Dorsolateral prefrontal cortex (tissue), 122 donors: ENCODE measurements at places on chromosomes 5 and 9. TPM values are rescaled to one million over a fixed set of nuclear protein-coding genes. Genes with fewer than 3 reads are reported as not detected.

- DNase-seq = no peak
These were observed 62.0 kb upstream of the FST start for GRCh38 chr5:53418409-53418808.

EGFLAM gene
- total RNA-seq = 0.97 TPM

PRRX2 gene
- not detected for total RNA-seq

SHC3 gene
- 105 TPM for total RNA-seq

DNA sequence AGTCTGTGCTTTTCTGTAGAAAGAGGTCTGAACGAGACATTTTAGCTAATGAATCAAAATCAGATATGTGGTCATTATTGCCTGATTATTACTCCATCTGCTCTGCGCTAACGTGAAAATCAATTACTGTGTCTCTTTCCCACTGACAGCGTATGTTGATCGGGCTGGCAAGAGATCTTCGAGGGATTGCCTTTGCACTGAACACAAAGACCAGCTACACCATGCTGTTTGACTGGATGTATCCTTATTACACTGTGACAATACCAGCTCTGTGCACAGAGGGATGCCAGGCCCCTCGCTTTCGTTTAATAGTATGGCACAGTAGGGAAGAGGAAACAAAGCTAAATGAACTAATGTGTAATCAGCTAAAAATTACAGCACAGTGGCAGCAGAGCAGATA lies 103.7 kb upstream of the TLX3 start:
- DNase-seq = no peak

HTR4 gene
- 6.4 TPM for total RNA-seq

FBN2 gene
- 1.2 TPM for total RNA-seq

ESM1 gene
- not detected for total RNA-seq

PIP5KL1 gene
- 3.1 TPM for total RNA-seq

DNA sequence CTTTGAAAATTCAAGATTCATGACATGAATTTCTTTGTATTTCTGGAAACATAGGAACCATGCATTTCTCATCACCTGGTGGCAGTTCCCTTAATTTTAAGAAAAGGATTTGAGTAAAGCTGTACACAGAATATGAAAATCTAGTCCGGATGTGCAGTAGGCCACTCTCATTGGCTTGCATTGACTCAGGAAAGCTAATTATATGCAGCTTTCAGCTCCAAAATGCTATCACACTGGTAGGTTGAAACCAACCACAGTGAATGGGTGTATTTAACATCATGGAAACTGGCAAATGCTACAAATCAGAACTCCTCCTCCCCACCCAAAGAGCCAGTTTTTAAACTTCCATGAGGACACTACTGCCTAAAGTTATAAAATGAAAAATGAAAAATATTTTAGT lies 161.6 kb upstream of the FBXL17 start:
- no peak for DNase-seq

OCLN gene
- total RNA-seq = 4.4 TPM

OR1Q1 gene
- not detected for total RNA-seq

GRCh38 chr5:82586181-82586580 lies 308.0 kb upstream of the RPS23 start:
- no peak for DNase-seq

ANKDD1B gene
- 0.60 TPM for total RNA-seq

- DNase-seq = no peak
These were observed 136.4 kb downstream of the ZSWIM6 start for GRCh38 chr5:61468483-61468865.

GRK6 gene
- 43.2 TPM for total RNA-seq

DNA sequence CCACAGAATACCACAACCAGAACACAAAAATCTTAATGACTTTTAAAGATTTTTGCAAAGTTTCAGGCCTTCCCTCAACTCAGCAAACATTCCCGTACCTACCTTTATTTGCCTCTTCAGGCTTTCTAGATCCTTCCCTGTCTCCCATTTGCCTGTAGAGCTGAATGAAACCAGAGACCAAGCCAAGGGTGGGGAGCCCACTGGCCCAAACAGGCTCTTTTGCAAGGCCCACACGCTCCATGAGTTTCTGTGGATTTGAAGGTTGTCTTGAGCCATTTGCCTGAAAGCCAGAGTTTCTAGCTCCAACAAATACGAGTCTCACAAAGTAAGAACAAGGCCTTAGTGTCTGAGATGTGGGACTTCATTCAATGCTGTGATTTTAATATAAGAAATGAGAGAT lies 107.8 kb downstream of the GAS1 start:
- no peak for DNase-seq

ZFP2 gene
- 6.4 TPM for total RNA-seq

CSNK1A1 gene
- 192 TPM for total RNA-seq

- no peak for DNase-seq
These were observed 1296.8 kb upstream of the NUDT12 start for GRCh38 chr5:104859437-104859836.

- no peak for DNase-seq
These were observed 117.0 kb upstream of the GNA14 start for GRCh38 chr9:77764894-77765780.

RANBP17 gene
- 18.4 TPM for total RNA-seq

- DNase-seq = no peak
These were observed 47.5 kb upstream of the CLK4 start for GRCh38 chr5:178674334-178674733.

GRCh38 chr5:91103353-91104061 lies 279.6 kb downstream of the ARRDC3 start:
- DNase-seq = no peak

KCNMB1 gene
- total RNA-seq = 0.53 TPM

OTP gene
- total RNA-seq = not detected

DNA sequence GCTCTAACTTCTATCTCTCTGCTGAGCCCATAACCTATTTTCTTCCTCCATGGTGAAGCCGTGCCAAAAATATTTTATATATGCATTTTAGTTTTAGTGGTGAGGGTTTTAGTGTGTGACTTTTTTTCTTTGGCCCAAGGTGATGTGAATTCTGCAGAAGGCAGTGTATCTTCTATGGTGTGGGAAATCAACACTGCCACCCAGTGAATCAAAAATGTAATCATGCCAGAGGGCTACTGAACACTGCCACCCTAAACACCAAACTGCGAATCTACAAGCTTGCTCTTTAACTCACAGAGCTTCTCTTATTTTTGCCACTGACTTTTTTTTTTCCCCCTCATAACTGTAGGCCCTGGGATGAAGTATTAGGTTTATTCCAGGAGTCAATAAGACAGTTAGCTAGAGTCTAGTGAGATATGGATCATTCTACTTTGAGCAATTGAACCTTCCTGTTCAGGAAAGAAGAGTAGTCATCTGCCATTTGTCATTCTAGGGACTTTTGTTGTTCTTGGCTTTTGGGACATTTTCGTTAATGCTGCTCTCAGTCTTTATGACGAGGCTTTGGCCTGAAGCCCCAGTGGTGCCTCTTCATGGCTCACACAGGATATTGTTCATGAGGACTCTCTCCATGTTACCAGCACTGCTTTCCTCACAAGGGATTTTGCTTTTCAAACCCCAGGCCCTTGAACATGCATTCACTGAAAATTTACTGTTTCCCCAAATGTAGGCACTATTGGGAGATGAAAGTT lies 53.1 kb downstream of the C7 start:
- DNase-seq = no peak

RPL7A gene
- 633 TPM for total RNA-seq
